ENCODE measurements at places on chromosomes 5 and 9.

- no peak for DNase-seq
Observed at GRCh38 chr5:143527808-143528207, 124.3 kb upstream of the NR3C1 start.

DNA sequence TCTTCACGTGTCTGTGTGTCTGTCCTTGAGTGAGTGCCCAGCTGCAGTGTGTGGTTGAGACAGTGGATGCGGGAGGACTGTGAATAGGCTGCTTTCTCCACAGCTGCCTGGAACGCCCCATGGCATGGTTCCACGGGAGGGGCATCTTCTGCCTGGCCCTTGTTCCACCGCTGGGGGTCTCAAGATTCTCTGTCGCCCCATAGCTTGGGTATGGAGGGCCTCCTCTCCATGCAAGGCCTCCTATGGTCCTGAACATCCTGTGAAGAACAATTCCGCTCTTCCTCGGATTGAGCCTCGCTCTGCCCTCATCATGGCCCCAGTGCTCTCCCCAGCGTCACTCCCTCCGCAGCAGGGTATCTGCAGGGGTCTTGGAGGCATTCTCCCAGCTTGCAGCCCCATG is 36.1 kb downstream of the COL5A1 start:
- no peak for DNase-seq

DNA sequence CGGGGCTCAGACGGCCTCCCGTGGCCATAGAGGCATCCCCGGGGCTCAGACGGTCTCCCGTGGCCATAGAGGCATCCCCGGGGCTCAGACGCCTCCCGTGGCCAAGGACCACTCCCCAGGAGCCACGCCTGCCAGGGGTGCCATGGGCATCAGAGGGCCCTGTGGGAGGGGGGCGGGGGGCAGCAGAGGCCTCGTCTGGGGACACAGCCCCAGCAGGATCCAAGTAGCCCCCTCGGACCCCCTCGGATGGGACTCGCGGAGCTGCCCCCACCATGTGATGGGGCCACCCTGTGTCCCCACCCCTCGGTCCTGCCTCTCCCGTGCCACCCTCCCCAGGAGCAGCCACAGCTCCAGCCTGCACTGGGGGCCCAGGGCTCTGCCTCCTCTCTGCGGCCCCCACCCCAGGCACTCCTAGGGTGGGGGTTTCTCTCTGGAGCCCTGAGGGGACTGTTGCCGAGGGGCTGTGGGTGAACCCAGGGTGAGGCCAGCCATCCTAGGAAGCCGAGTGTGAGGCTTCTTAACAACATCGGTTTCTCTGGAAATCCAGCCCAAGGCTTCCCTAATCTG is 2.5 kb downstream of the ENTPD8 start:
- no peak for DNase-seq

GRCh38 chr9:124505006-124505900 is 1.9 kb downstream of the NR5A1 start:
- no peak for DNase-seq

DNA sequence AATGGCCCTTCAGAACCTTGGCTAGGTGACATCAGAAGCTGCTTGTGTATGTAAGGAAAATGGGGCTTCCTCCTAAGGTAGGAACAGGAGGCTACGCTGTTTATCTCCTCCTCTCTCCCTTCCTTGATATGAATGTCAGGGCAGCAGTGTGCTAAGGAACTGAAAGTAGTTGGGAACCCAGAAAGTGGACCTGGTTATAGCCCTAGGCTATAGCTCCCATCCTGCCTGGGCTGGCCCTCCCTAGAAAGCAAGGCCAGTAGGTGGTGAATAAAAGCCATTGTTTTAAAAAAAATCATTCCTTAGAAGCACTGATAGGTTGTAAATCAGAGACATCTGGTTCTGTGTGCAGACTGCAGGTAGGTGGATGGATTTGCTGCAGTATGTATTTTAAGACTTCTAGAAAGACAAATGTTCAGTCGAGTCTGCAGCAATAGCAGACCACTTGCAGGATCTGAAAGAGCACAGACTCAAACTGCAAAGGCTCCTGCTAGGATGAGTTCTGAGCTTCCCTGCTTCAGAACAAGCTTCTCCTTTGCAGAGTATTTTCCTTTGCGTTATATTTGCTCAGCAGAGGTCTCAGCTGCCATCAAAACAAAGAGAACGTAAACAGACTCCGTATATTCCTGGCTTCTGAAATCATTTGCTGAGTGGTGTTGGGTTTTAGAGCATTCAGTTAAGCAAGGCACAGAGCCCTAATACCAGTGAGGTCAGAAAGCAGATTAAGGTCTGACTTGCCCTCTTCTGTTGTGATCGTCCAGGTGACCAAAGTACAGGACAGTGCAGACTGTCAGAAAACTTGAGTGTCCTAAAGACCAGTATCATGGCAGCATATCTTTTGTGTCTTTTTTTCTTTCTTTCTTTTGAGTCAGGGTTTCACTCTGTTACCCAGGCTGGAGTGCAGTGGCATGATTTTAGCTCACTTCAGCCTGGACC is 20.1 kb upstream of the CFAP157 start:
- DNase-seq: no peak

DNA sequence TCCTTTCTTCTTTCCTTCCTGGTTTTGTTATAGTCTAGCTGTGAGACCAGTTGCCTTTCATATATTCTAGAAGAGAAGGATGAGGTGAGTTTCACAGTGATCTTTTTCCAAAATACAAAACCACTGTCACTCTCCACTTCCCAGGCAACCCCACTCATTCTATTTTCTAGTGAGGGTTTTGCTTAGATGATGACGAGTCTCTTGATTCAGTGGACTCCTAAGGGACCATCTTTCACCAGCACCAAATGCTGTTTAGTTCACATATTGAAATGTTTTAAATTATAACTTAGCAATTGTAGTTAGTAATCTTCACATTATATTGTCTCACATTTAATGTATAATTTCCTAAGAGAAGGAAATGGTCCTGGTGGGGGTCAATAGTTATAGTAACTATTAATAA is 25.2 kb downstream of the PIK3R1 start:
- DNase-seq: no peak

GRCh38 chr5:134267366-134268018 is 41.6 kb upstream of the PPP2CA start:
- no peak for DNase-seq

DNA sequence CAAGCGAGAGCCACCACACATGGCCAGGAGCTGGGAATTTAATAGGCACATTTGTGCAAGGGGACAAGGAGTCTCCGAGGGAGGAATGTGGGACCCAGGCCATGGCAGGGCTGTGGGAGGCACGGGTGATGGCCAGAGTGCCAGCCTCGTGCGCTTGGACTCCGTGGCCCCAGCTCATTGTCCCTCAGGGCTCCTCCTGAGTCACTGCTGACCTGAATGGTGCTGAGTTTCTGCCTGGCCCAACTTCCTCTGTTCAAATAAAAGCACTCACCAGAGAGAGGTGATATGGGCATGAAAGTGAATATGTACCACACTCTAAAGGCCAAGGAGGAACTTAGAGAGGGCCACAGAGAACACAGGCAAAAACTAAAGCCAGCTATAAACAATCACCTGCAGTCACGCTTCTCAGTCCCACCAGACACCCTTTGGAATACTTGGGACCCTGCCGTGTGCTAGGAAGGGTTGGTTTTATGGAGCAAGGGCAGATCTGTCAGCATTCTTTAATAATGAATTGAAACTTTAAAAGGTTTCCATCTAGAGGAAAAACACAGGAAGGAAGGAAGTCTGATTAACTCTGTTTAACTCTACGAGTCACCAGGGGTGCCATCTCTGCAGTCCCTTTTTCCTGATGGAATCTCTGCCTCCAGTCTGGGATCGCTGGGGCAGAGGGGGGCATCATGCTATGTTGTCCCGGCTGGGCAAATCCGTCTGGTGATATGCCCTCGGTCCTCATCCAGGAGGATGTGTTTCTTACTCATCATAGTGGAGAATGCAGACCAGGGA is 25.1 kb upstream of the UBE2QL1 start:
- DNase-seq: no peak

- DNase-seq: peak; percentile 55
Observed at GRCh38 chr5:80246995-80247729, 8.7 kb downstream of the SERINC5 start.

DNA sequence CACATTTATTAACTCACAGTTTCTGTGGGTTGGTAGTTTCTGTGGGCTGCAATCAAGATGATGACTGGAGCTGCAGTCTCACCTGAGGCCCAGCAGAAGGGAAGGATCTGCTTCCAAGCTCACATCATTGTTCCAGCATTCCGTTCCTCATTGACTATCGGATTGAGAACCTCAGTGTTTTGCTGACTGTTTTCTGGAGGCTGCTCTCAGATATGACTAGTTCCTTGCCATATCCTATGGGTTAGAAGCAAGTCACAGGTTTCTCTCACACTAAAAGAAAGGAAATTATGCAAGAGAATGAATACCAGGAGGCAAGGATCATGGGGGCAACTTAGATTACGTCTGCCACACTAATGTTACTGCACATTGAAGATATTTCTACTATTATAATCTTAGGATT is 6.3 kb upstream of the ERAP1 start:
- no peak for DNase-seq

Measured in thyroid gland (tissue), 4 donors.